ENCODE measurements at places on chromosomes 16 and 17.

DNA sequence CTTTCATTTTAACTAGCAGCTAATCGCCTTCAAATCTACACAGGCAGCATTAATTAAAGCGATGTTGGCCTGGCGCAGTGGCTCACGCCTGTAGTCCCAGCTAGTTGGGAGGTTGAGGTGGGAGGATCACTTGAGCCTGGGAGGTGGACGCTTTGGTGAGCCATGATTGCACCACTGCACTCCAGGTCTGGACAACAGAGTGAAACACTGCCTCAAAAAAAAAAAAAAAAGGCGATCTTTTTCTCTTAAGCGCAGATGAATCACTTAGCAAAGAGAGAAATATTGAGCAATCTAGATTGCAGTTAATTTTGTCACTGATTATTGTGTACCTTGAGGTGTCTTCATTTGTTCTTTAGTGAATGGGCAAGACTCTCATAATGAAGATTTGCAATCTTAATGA lies 12.4 kb downstream of the SNTB2 start:
- no peak for DNase-seq

DNA sequence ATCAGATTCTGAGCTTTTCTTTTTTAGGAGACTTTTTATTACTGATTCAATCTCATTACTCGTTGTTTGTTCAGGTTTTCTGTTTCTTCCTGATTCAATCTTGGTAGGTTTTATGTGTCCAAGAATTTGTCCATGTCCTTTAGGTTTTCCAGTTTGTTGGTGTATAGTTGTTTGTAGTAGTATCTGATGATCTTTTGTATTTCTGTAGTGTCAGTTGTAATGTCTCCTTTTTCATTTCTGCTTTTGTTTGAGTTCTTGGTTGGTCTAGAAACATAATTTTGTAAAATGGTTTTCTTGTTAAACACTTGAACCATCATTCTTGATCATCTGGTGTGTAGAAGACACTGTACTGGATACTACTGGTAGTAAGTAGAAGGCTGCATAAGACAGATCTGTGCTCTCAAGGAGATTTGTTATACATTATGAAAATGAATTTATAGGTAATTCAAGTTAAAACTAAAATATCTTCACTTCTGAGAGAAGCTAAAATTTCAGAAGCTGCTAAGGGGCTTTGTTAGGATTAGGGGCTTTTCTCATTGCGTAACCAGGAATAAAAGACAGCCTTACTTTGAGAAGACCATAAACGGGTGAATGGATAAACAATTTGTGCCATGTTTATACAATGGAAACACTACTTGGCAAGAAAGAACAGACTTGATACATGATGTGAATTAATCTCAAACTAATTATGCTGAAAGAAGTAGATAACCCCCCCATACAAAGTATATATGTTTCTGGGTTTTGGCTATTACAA lies 44.0 kb downstream of the NSRP1 start:
- no peak for DNase-seq

- no peak for DNase-seq
Observed at GRCh38 chr16:86880316-86881117, 302.2 kb downstream of the FOXL1 start.

DNA sequence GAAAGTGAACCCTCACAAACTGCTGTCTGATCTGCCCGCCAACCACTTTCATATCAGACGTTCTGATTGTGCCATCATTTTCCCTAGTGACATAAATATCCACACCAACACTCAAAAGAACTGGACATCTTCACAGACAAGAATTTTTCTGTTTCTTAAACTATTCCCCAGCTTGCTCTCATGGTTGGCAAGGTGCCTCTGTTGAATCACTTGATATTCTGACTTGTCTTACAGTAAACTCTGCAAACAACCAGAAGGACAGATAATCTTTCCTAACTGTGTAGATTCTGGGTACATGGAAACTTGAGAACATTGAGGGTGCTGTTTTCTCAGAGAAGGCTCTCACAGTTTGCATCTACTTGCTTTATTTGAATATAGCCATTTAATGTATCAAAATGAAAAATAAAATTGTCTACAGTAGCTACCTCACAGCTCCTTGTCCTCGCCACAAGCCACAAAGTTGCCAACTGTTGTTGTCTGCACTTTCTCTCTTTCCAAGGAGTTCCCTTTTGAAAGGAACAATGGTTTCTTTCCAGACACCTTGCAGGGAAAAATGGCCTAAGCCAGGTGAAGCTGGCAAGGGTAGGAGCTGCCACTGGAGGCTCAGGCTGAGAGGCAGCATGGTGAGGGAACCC lies 46.0 kb upstream of the ADAMTS18 start:
- DNase-seq: no peak

- DNase-seq: no peak
Observed at GRCh38 chr16:71564335-71564967, 12.4 kb downstream of the TAT start.

GRCh38 chr17:7080456-7081041 lies 498 bp upstream of the CLEC10A start:
- DNase-seq: no peak

GRCh38 chr17:6327007-6327406 lies 107.9 kb downstream of the AIPL1 start:
- DNase-seq: no peak

- no peak for DNase-seq
Observed at GRCh38 chr16:23694265-23694643, 15.6 kb downstream of the PLK1 start.

DNA sequence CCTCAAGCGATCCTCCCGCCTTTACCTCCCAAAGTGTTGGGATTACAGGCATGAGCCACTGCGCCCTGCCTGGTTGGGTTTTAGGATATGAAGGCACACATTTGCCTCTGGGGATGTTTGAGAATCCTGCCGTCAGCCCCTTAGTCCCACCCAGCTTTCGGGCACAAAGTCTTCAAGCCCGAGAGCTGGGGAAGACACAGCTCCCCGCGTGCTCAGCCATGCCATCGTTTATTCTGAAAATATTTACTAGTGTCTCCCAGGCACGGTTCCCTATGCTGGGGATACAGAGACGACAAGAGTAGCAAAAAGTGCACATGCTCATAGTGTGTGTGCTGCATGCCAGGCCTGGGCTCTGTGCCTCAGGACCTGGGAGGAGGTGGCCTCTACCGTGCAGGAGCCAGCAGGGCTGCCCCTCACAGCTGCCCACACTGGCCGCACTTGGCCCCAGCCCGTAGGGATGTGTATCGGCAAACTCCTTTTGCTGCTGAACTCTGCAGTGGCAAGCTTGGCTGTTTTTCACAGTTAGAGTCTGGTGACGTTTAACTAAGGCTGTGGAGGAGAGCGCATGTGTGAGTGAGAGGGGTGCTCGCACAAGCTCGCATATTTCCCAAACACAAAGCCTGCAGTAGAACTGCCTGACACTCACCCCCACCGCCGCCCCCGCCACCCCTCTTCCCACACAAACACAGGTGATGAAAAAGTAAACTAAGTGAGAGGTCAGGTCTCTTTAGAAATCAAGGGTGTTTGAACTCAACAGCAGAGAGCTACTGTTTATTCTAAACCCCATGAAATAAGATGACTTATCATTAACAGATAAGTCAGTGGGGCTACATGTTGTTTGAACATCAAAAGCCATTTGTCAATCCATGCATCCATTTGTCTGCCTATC lies 266.4 kb downstream of the MRTFB start:
- no peak for DNase-seq

DNA sequence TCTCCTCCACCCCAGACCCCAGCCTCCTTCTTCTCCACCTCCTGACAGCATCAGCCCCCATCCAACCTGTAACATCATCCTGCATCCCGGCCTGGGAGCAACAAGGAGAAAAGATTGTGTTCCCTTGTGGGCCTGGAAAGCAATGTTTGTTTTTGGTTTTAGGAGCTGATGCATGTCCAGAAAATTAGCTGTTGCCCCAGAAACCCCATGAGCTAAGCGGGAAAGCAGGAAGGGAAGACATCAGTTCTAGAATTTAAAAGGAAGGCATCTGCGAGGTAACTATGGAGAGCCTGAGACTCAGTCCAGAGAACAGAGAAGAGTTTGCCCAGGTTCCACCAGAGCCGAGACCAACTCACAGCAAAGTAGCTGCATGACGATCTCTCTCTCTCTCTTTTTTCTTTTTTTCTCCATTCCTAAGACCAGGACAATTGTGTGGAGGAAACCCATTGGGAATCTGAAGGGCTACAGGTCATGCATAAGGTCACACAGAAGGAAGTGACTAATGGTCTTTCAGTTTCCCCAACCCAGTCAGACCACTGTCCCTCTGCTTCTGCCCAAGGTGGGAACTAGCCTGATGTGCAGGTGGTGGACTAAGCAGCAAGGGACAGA lies 124.4 kb downstream of the SLC39A11 start:
- DNase-seq: no peak

All from fibroblast of skin of left quadriceps (primary cell).